Activated CD8-positive, alpha-beta memory T cell treated with anti-CD3 and anti-CD28 coated beads, Interleukin-2, amount 50 U/mL, for 48 hours (primary cell): ENCODE measurements at places on chromosomes 3 and 15.

DNA sequence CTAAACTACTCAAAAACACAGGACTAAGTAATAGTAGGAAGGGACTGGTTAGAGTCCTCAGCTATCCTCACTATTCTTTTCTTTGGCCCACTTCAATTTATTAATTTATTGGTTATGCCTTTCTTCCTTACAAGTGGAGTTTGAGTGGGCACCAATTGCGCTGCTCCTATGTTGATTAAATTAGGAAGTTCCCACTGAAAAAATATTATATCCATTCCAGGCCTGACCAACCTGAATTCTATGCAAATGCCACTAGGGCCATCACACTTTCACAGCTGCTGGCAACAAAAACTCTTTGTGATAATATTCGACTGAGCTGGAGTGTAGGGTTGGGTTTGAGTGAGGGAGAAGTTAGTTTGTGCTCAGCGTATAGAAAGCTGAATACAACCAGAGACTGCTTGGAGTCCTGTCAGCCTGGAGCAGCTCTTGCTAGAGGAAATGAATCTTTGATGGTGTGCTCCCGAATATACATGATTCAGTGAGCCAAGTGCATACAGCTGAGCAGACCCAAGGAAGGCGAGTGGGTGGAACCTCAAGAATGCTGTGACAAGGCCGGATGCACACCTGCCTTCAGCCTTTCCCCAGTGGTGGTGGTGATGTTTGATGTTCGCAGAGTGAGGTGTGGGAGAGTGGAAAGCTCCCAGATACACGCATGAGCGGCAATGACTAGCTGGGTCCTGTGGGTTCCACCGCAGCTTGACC, 1.5 kb downstream of the ARHGEF3 start:
- DNase-seq: peak; percentile 83

DNA sequence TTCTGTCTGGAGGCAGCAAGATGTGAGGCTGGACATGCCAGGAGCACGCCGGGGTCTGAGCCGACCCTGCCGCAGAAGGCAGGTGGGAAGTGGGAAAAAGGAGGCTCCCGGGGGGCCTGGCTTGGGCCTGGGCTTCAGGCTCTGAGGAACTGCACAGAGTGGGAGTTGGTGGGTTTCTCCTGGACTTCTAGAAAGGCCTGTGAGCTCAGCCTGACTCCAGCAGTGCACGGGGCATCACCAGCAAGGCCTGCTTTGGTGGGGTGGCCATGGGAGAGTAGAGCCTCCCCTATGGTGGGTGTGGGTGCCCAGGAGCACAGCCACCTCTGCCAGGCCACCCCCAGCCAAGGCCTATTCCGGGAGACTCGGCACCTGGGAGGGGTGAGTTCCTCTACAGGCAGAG, 18.1 kb upstream of the SLC41A3 start:
- DNase-seq: peak; percentile 28

- DNase-seq: no peak
Measured at GRCh38 chr3:101950985-101951733, 101.8 kb downstream of the NFKBIZ start.

GRCh38 chr15:48573780-48574179, 71.7 kb downstream of the FBN1 start:
- no peak for DNase-seq

- DNase-seq: peak; percentile 61
Measured at GRCh38 chr15:101723171-101723873, 951 bp downstream of the TARS3 start.

- DNase-seq: no peak
Measured at GRCh38 chr15:100350434-100351226, 8.9 kb upstream of the ADAMTS17 start.

- no peak for DNase-seq
Measured at GRCh38 chr15:62495670-62496614, 330.9 kb upstream of the C2CD4B start.

GRCh38 chr3:135090020-135090717, 295.1 kb downstream of the EPHB1 start:
- DNase-seq: no peak

DNA sequence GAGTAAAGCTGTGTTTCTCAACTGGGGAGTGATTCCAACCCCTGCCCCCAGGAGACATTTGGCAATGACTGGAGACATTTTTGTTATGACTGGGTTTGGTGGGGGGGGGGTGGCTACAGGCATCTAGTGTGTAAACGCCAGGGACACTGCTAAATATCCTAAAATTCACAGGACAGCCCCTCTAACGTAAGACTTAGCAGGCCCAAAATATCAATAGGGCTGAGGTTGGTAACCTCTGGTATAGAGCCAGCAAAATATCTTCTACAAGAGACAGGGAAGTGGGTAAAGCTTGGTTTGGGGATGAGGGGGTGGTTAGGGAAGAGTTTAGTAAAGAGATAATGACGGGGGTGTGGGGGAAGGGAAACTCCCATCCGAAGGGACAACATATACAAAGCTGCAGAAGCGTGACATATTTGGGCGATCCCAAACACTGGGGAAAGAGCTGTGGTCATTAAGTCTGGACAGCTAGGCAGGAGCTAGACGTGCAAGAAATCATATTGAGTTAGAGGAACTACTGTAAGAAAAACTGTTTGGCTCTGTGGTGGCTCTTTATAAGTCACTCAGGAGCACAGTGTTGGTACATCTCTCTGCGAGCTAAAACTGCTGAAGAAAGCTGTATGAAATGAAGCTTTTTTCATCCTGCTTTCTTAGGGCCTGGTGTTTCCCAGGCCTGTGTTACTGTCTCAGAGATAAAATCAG, 697 bp upstream of the TRIM69 start:
- DNase-seq: no peak

DNA sequence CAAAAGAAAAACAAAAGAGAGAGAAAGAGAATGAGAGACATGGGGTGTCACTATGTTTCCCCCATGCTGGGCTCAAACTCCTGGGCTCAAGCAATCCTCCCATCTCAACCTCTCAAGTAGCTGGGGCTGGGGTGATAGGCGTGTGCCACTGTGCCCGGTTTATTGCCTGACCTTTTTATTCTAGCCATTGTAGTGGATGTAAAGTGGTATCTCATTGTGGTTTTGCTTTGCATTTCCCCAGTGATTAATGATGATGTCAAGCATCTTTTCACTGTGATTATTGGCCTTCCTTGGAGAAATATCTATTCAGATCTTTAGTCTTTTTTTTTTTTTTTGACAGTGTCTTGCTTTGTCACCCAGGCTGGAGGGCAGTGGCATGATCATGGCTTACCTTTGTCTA, 37.7 kb upstream of the GK5 start:
- no peak for DNase-seq

DNA sequence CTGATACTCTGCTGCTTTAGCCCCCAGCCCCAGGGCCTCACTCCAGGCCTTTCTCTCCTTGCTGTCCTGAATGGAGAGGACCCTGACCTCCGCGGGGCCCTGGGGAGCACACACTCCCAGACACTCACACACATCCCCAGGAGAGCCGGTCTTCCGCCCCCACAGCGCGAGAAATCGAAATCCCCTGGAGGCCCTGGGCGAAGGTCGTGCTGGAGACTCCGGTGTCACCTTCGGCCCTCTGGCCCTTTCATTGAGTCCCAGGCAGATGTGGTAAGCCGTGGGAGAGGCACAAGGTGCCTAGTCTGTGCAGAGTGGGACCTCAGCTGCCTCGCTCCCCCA, 848 bp upstream of the GOLGA8B start:
- DNase-seq: no peak

DNA sequence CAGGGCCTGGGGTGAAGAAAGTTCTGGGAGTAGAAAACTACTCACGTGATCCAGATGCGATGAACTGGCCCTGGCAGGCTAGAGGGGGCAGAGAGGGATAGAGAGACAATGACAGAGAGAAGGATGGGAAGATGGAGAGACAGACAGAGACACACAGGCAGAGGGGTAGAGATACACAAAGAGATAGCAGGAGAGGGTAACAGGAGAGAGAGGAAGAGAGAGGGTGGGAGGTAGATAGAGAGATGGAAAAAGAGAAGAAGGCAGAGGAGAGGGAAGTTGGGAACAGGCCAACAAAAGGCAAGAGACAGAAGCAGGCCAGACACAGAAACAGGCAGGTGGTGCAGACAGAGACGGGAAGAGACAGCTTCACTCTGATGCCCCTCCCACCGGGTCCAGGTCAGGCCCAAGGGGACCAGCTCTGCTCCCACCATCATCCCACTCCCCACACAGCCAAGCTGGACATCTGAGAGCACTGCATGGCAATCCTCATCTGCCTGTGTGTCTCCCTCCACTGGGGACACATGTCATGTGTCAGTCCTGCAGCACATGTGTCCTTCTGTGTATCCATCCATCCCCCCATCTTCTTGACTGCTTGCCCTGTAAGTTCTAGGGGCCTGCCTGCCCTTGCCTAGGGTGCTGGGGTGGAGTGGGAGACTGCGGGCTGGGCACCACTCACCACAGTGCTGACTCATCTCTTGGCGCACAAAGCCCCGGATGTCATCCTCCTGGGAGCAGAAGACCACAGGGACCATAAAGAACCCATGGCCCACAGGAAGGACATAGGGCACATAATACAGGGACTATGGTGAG, 2.2 kb upstream of the UCN2 start:
- no peak for DNase-seq

GRCh38 chr3:109059264-109059663, 58.7 kb downstream of the MORC1 start:
- DNase-seq: no peak

DNA sequence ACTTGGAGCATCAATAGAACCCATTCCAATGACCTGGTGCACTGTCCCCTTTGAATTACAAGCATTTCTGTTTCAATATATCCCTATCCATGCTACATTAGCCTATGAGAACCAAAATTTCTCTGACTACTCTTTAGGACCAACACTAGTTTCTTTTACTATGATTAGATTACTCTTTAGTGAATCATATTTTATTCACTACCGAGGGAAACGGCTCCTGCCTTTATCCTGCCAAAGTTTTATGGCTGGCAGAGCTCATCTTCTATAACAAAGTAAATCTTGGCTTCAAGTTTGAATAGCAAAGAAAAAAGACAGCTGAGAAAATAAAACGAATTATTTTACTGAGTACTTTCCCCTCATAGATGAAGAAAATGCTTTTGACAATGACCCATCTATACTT, 120.9 kb downstream of the SLC9A9 start:
- no peak for DNase-seq

DNA sequence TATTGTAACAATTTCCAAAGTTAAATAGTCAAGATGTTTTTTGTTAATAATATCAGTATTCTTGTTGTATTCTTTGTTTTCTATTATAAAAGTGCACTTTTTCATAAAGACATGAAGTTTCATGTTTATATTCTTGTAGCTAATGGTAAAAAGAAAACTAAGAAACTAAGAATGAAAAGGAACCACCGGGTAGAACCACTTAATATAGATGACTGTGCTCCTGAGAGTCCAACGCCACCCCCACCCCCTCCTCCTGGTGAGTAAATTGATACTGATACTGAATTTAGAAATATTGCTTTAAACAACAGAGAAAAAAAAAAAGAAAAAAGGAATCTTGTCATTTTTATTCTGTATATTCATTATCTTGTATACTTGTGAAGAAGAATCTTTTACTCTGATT, 13.4 kb downstream of the DHFR2 start:
- no peak for DNase-seq

GRCh38 chr15:81924729-81925128, 121.1 kb downstream of the MEX3B start:
- no peak for DNase-seq

DNA sequence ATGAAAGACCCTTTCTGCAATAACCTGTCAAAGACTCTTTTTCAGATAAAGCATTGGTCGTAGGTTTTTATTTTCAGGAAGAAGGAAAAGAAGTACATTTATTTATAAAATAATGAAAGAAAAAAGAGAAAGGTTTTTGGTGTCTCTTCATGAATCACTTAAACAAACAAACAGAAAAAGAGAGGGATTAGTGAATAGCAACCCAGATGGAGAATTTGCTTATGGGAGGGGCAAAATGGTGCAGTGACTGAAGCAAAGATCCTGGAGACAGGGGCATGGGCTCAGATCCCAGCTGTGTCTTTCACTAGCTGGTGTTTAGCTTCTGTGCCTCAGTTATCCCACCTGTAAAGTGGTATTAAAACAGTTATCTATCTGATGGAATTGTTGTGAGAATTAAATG, 78.6 kb upstream of the PFN2 start:
- no peak for DNase-seq

GRCh38 chr3:63900459-63900858, 11.7 kb downstream of the SCAANT1 start:
- DNase-seq: no peak

DNA sequence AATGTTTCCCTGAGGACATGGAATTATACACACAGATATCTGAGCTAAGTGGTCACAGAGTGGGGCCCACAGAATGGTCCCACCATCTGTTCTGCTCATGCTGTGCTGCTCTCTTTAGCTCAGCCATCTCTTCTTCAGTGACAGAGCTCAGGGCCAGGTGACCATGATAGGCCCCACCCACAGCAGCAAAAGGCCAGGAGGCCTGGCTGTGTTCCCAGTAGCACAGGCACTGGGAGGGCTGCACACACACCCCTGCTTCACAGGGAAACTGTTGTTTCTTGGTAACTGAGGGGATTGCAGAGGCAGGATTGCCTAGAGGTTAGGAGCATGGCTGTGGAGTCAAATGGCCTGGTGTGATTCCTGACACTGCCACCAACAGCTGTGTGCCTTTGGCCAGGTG, 4.8 kb upstream of the FBXW12 start:
- DNase-seq: no peak

GRCh38 chr15:58260205-58260724, 122.1 kb downstream of the AQP9 start:
- no peak for DNase-seq

DNA sequence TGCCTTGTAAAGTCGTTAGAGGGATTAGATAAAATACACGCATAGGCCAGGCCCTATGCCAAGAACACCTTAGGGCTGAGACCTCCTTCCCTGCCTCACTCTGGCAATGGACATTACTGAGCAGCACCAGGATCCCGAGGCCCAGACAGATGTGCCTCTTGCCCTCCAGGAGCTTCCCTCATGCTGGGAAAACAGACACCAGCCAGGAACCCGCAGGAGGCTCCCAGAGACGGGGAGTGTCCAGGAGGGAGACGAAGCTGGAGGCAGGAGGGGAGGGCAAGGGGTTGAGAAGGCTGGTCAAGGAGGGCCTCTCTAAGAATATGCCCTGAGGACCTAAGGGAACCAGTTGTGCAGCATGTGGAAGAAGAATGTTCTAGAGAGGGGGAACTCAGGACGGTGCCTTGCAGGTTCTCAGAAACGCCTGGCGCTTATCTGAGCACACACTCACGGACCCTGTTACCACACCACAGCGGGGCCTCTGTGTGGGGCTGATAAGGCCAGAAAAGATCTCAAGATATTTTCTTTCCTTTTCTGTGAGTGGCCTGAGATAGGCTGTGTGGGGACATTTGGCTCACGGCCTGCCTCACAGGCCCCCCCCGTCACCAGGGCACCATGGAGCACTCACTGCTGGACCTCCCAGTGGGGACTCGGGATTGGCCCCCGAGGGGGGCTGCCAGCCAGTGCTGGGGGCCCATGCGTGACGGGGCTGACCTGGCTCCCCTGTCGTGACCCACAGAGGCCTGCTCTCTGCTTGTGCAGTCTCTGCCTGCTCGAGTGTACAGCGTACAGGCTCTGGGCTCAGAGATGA, 22.0 kb upstream of the CYP11A1 start:
- DNase-seq: no peak
